ENCODE measurements at places on chromosomes 1 and 21.

DNA sequence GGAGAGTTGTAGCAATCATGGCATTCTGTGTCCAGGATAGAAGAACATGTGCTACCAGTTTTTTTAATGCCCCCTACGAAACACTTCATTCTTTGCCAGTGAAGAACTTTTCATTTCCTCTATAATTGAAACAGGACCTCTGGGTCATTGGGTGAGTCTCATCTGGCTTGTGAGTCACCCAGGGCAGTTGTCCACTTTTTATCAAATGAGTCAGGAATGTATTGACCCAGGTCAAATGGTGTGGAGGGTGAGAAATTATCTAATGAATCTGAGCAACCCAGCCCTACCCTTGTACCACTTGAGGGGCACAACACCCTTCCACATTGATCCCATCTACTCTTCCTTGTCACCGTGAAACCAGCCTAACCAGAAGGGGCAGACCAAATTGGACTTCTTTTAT is 417.3 kb upstream of the PROX1 start:
- DNase-seq, result peak; percentile 9

DNA sequence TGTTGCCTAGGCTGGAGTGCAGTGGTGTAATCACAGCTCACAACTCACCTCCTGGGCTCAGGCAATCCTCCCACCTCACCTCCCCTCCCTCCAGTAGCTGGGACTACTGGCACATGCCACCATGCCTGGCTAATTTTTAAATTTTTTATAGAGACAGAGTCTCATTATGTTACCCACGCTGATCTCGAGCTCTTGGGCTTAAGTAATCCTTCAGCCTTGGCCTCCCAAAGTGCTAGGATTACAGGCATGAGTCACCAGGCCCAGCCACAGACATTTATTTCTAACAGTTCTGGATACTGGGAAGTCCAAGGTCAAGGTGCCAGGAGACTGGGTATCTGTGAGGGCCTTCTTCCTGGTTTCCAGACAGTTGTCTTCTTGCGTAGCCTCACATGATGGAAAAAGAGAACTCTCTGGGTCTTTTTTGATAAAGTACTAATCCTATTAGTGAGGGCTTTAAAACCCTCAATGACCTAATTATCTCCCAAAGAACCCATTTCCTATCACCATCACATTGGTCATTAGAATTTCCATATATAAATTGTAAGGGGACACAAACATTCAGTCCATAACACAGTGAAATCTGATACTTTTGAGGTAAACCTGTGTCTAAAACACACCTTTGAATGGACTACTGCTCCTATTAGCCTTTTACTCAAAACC is 67.9 kb downstream of the PHACTR4 start:
- peak; percentile 47 for DNase-seq

DNA sequence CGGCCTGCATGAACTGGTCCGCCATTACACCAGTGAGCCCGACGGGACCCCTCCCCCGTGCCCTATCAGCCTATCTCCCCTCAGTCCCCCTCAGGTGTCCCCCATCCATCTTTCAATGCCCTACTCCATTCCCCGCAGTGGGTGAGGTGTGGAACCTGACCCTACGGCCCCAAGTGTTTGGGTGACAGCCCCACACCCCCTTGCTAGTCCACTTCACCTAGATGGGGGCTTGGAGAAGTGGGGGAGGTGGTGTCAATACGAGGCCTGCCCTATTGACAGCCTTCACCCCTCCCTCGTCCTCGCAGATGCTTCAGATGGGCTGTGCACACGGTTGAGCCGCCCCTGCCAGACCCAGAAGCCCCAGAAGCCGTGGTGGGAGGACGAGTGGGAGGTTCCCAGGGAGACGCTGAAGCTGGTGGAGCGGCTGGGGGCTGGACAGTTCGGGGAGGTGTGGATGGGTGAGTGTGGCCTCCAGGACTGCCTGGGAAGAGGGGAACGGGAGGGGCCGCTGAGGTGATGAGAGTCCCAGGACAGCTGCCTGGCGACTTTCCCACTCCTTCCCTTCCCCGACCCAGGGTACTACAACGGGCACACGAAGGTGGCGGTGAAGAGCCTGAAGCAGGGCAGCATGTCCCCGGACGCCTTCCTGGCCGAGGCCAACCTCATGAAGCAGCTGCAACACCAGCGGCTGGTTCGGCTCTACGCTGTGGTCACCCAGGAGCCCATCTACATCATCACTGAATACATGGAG is 15.7 kb upstream of the HDAC1 start:
- no peak for DNase-seq

- DNase-seq, result no peak
Observed at GRCh38 chr1:182679684-182680083, 4.7 kb downstream of the RGS8 start.

- DNase-seq, result no peak
Observed at GRCh38 chr21:20641241-20641640, 357.0 kb upstream of the NCAM2 start.

DNA sequence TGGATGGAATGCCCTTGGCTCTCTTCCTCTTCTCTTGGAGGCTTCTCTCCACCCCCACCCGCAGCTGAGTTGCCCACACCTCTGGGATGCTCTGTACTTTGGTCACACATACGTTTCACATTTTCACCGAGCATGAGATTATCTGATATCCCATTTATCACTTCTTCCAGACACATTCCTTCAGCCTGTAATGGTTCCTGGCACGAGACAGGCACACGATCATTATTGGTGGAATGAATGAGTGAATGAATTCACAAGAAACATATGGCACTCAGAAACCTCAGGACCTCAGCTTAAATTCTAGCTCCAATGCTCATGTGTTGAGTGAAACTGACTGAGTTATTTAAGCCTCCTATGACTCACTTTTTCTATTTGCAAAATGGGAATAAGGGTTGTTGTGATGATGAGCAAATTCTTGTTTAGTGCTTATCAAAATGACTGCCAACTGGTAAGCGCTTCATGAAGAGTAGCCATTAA is 242.7 kb upstream of the JUN start:
- peak; percentile 77 for DNase-seq

GRCh38 chr1:20318971-20319370 is 28.3 kb downstream of the VWA5B1 start:
- DNase-seq, result no peak

DNA sequence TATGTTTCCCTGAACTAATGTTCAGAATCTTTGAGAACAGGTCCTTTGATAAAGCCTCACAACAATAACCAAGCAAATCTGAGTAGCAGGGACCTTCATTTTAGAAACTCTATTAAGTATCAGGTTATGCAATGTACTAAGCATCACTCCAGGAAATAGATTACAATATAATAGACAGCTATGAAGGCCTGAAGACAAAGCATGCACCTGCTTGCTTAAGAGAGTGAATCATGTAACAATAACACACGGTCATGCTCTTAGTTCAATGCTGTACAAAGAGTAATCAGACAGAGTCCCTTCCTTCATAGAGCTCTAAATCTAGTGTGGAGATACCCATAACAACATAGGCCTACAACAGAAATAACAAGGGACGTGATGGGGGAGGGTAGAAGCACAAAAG is 8.1 kb upstream of the CMPK1 start:
- DNase-seq, result peak; percentile 20

GRCh38 chr1:162905174-162906158 is 44.5 kb upstream of the CCDC190 start:
- DNase-seq, result peak; percentile 94

GRCh38 chr21:23384679-23385078 is 2222.6 kb downstream of the MRPL39 start:
- no peak for DNase-seq

- no peak for DNase-seq
Observed at GRCh38 chr1:29548091-29548490, 311.8 kb downstream of the PTPRU start.

Data from RKO (cell line).